A549 treated with RU486 at 1 μM for 4 hours (cell line): ENCODE measurements at places on chromosomes 7 and 10. TPM values are rescaled to one million over a fixed set of nuclear protein-coding genes. Genes with fewer than 3 reads are reported as not detected.

The CPXM2 gene
- total RNA-seq, result not detected in 5 replicates

The FAM180A gene
- not detected in 5 replicates for total RNA-seq

The TMEM273 gene
- not detected in 5 replicates for total RNA-seq

The ASZ1 gene
- not detected in 5 replicates for total RNA-seq

The OR2A1 gene
- total RNA-seq, result not detected in 5 replicates

The ARID5B gene
- total RNA-seq, result 1.5 to 2.4 TPM (median 1.9 TPM) in 5 replicates

The AGAP3 gene
- 43.6 to 72.2 TPM (median 61.9 TPM) in 5 replicates for total RNA-seq

The SLIT1 gene
- total RNA-seq, result 0.02 to 0.23 TPM (median 0.06 TPM) in 4 of 5 replicates, not detected in the other

The MYO3A gene
- not detected in 5 replicates for total RNA-seq

The EN2 gene
- total RNA-seq, result 0.62 to 1.0 TPM (median 0.94 TPM) in 5 replicates

The SHTN1 gene
- 19.5 to 29.2 TPM (median 26.1 TPM) in 5 replicates for total RNA-seq

The HABP2 gene
- total RNA-seq, result 0.05 to 0.21 TPM (median 0.09 TPM) in 5 replicates

The MRPS17 gene
- total RNA-seq, result 25.3 to 32.2 TPM (median 26.6 TPM) in 5 replicates

The CTAGE6 gene
- total RNA-seq, result not detected in 5 replicates

The PLEKHA1 gene
- 11.7 to 24.1 TPM (median 22.5 TPM) in 5 replicates for total RNA-seq

The SPDYE6 gene
- total RNA-seq, result not detected in 5 replicates

The CTNNA3 gene
- total RNA-seq, result not detected in 5 replicates

The YAE1 gene
- total RNA-seq, result 15.1 to 29.8 TPM (median 20.1 TPM) in 5 replicates

The NXPH1 gene
- not detected in 5 replicates for total RNA-seq
